ENCODE measurements at places on chromosomes 2 and 18. TPM values are rescaled to one million over a fixed set of nuclear protein-coding genes. Genes with fewer than 3 reads are reported as not detected.

- DNase-seq = no peak
Measured at GRCh38 chr2:101546376-101547058, 71.6 kb upstream of the RFX8 start.

GRCh38 chr2:96701636-96702035 lies 38.2 kb downstream of the LMAN2L start:
- DNase-seq = no peak

- DNase-seq = no peak
Measured at GRCh38 chr2:226489775-226490541, 309.7 kb downstream of the IRS1 start.

DNA sequence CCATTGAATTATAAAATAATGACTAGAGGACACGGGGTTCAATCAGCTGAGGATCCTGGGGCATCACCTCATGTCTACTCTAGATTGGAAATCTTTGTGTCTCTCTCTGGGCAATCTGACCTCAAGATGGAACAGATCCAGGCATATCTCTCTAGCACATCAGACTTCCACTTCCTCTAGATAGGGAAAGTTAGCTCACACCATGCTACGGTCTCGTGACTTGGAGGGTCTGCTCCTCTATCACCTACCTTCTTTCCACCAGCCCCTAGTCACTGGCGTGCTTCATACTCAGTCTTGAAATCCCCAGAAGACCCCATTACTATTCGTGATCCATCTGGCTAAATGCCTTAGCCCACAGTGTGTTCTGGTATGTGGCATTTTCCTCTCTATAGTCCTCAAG lies 148.8 kb downstream of the ANKRD44 start:
- DNase-seq = no peak

DNA sequence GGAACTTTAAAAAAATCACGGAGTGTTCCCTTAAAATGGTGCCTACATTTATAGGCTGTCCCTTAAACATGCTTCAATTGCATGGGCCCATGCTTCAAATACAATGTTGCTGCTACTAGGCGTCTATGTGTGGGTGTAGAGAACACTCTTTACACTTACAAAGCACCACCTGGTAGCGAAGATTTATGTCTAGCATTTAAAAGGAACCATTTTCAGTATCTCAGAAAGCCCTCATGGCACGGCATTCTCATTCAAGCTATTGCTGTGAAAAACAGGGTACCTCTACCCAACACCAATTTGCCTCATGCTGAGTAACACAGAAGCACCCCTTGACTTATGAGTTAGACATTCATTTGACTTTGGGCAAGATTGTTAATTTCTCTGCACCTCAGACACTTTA lies 112.9 kb upstream of the CNTNAP5 start:
- DNase-seq = no peak

GRCh38 chr2:14524803-14525080 lies 107.8 kb upstream of the LRATD1 start:
- DNase-seq = no peak

DNA sequence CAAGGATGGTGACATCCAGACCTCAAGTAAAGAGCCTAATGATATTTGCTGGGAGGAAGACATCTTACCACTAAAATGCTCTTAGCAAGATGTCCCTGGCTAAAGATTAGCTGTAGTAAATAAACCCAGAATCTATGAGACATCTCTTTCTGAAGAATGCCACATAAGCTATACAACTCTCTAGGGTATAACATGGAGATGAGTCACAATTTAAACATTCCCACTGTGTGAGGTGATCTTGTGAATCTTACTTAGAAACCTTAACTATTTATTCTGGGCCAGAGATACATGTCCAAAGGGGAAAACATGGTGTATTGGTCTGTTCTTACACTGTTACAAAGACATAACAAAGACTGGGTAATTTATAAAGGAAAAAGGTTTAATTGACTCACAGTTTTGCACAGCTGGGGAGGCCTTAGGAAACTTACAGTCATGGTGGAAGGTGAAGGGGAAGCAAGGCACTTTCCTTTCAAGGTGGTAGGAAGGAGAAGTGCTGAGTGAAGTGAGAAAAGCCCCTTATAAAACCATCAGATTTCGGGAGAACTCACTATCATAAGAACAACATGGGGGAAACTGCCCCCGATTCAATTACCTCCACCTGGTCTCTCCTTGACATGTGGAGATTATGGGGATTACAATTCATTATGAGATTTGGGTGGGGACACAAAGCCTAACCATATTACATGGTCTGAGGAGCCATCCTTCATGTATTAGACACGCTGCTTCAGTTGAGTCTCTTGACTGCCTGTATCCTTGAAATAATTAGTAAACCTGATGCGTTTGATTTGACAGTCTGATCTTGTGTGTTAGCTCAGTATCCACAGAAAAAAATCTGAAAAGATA lies 17.1 kb downstream of the KRCC1 start:
- DNase-seq = no peak

DNA sequence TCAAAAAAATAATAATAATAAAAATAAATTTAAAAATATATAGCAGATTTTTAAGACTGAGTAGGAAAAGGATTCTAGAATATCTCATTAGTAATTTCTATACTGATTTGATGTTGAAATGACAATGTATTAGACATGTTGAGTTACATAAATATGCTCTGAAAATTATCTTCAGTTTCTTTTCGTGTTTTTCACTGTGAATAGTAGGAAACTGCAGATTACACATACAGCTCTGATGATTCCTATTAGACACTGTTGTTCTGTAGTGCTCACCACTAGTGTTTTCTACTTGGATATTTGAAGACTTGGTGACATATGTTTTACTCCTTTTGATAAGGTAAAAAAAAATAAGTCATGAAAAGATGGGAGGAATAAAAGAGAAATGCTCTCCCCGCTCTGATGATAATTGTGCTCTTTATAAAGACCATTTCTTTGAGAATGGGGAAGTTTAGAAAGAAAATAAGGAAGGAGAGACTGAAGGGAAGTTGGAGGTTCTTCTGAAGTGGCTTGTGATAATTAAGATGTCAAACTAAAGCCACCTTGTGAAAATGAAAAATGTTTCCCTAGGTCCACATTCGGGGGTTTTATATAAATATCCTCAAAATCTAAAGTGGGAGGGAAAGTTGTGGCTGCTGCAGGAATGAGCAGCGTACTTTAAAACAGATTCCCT lies 52.9 kb downstream of the SLC9A2 start:
- no peak for DNase-seq

DNA sequence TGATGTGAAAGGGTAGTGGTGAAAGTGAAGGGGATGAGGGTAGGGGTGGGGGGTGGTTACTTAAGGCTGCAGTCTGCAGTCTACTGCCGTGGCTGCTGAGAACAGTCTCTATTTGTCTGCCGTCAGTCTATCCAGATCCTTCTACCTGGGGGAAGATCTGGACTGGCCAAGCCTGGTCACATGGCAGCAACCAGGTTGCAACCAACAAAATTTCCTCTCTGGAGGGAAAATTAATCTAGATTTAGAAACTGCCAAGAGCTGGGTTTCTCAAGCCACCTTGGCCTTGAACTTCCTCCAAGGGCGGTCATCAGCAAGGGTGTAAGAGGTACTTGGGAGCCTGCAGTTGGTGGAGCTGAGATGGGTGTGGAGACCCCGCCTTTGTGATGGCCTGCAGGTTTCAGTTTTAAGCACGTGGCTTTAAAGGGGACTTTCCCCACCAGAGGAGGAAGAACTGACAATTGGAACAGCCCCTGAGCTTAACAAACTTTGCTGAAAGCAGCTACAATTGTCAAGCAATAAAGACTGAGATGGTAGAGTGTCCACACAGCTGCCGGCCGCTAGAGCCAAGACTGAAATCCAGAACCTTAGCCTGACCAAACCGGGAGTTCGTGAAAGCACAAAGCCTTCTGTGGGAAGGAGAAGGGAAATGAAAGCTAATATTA lies 31.4 kb upstream of the KCMF1 start:
- DNase-seq = peak; percentile 60

DNA sequence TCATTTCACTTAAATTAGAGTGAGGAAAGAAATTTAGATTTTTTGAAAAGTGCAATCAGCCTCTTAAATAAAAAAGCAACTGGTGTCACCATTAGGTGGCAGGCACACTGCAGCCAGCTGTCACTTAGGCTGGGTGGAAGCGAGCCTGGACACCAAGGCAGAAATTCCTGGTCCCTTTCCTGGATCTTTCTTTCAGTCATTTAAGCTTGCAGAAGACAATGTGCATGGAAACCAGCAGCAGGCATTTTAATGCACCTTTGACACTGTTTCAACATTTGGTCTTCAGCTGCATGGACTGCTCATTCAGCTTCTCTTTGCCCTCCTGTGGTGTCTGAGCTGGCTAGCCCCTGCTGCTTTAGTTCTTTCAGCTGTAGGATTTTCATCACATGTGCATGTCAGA lies 61.0 kb downstream of the AQP4 start:
- no peak for DNase-seq

DNA sequence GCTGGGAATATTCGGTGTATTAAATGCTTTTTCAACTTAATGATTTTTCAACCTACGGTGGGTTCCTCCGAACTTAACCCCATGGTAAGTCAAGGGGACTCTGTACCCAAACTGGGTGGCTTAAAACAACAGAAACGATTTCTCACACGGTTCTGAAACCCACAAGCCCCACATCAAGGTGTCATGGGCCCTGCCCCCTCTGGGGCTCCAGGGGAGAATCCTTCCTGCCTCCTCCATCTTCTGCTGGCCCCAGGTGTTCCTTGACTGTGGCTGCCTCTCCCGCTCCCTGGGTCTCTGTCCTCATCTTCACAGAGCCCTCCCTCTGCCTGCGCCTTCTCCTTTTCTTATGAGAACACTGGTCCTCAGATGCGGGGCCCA lies 301.3 kb upstream of the SALL3 start:
- no peak for DNase-seq

GRCh38 chr2:10901160-10901939 lies 10.4 kb upstream of the KCNF1 start:
- DNase-seq = no peak

DNA sequence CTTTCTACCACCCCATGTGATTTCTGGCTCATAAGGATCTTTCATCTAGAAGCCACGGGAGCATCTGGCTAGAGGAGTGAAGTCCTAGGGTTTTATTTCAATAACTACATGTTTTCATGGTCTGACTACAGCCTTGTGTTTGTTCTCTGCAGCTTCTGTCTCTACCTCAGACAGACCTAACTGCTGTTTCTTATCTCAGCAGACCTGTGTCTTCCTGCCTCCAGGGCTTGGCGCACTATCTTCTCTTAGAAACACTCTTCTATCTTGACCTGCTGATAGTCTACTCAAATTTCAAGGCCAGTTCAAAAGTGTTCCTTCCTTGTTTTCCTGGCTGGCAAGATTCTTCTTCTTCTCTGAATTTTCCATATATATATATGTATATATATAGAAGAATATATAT lies 11.0 kb upstream of the TRIB2 start:
- DNase-seq = no peak

DNA sequence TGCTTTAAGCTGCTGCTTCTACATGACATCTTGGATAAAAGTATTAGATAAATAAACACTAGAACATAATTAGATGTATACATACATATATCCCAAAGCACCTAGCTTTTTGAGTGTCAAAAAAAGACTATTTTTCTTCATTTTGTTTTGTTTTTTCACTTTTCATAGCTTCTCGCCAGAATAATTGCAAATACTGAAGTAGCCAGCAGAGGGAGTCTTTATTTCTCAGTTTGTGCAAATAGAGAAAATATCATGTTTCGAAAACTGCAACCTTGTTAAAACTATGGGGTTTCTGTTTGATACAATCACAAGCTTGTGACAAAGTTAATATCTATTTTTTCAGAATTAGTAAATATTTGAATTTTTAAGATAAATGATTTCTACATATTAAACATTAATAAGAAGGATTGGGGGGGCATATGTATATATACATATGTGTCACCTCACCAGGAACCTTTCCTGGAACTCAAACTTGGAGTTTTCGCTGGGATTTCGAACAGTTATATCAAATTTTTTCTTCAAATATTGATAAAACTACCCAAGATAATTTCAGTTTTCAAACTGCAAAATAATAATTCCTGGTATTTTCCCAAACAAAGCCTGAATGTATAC lies 61.0 kb downstream of the GRB14 start:
- DNase-seq = no peak

GRCh38 chr18:31441493-31441892 lies 6.0 kb upstream of the DSG3 start:
- no peak for DNase-seq

DNA sequence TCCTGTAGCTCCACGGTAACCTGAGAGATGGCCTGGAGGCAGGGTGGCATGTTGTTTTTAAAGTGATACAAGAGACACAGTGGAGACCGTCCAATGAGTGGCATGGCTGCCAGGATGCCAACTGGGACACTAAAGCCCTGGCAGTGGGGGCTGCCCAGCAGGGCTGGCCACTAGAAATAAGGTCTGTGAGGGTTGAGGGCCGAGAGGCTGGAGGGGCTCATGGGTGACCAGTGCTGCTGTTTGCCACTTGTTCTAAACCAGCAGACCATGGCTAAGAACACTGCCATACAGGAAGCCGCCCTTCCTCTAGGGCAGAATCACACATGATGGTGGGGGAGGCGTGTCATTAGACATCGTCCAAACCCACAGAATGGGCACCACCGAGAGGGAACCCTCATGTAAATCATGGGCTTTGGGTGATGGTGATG lies 71.9 kb downstream of the ALPK2 start:
- DNase-seq = no peak

DNA sequence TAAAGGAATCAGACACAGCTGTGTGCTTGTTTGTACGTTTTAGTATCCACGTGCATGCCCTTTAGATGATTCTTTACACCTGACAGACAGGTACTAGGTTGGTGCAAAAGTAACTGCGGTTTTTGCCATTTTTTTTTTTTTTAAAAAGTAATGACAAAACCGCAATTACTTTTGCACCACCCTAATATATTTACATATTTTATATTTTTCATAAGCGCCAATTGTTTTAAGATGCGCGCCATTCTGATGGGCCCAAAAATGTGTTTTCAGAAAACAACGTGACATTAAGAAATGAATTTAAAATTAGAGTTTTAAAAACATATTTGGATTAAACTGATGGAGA lies 972 bp upstream of the COBLL1 start:
- no peak for DNase-seq

- DNase-seq = no peak
Measured at GRCh38 chr2:227876300-227876801, 4.9 kb downstream of the DAW1 start.

DNA sequence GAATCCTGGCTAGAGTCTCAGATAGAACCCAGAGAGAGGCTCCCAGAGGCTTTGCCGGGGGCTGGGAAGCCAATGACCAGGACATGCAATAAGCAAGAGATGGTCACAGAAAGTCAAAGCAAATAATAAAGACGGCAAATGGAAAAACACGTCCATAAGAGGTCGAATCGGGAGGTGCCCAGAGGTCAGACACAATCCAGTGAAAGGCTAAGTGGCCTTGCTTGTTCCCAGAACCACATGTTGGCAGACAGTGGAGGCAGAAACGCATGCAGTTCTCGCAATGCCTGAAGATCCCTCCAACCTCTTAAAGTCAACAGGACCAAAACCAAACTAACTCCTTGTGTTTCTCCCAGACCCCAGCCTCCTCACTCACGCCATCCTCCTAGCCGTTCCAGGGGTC lies 3.0 kb downstream of the CYB5A start:
- DNase-seq = no peak

GRCh38 chr2:11914455-11914854 lies 168.0 kb downstream of the LPIN1 start:
- no peak for DNase-seq

GKN2 gene
- not detected for polyA plus RNA-seq

SALL3 gene
- polyA plus RNA-seq = not detected

TEX44 gene
- not detected for polyA plus RNA-seq

CEBPZOS gene
- polyA plus RNA-seq = 43.0 TPM

CD207 gene
- polyA plus RNA-seq = not detected

SERPINB12 gene
- polyA plus RNA-seq = not detected

GALR1 gene
- polyA plus RNA-seq = not detected

FOXD4L1 gene
- not detected for polyA plus RNA-seq

IL1RL1 gene
- not detected for polyA plus RNA-seq

PJVK gene
- polyA plus RNA-seq = 0.44 TPM

KCTD1 gene
- polyA plus RNA-seq = 0.81 TPM

MMADHC gene
- polyA plus RNA-seq = 103 TPM

Data from naive thymus-derived CD8-positive, alpha-beta T cell (primary cell).